CD4-positive, alpha-beta T cell (primary cell): ENCODE measurements at places on chromosomes 7 and 10.
A peak's percentile ranks its signal among the peaks of the same experiment; 100 is the strongest.

GRCh38 chr10:70791386-70792039 lies 6.3 kb upstream of the TBATA start:
- DNase-seq = no peak

- no peak for DNase-seq
Measured at GRCh38 chr10:117541909-117542705, 439 bp upstream of the EMX2 start.

DNA sequence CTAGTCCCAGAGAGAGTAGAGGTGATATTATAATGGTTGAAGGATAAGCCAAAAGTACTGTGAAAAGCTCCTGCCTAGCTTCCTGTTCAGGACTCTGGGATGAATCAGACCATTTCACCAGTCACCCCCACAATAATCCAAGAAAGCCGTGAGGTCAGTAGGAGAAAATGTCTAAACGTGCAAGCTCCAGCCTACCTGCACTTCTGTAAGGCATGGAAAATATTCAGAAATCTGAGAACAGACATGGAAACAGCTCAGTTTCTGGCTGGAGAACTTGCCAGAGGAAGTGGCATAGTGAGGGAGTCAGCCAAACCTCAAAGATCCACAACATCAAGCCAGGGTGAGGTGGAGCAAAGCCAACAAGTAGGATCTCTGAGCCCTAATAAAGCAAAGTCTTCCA lies 58.2 kb downstream of the ELAPOR2 start:
- DNase-seq = no peak

GRCh38 chr10:90407131-90407530 lies 450.7 kb downstream of the HTR7 start:
- no peak for DNase-seq

DNA sequence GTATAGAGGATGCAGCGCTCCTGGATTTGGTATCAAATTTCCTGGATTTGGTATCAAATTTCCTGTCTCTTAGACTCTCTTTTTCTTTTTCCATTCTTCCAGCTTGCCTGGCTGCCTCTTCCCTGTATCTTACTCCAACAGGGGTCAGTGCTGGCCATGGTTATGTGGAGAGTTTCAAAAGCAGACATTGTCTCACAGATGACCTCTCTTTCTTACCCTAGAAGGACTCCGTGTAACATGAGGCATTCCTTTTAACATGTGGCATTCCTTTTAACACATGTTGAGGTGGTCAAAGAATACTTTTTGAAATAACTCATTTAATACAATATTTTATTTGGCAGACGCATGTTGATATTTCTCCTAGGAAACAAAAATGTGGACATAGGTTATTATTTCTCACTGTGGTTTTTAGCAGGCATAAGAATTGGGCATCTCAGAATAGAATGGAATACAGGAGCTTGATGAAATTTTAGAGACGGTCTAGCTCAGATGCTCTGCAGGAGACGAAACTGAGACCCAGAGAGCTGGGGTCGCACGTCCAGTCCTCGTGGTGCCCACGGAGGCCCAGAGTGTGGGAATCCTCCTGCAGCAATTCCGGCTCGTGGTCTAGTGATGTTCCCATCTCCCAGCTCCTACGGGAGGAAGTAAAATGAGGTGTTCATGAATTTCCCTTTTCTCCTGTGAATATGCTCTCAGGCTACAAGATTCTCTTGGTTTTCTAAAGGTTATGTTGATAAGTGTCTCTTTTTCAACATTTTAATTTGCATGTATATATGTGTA lies 59.6 kb upstream of the PITRM1 start:
- DNase-seq = no peak

- no peak for DNase-seq
Measured at GRCh38 chr10:99430116-99430450, 341 bp downstream of the GOT1 start.

DNA sequence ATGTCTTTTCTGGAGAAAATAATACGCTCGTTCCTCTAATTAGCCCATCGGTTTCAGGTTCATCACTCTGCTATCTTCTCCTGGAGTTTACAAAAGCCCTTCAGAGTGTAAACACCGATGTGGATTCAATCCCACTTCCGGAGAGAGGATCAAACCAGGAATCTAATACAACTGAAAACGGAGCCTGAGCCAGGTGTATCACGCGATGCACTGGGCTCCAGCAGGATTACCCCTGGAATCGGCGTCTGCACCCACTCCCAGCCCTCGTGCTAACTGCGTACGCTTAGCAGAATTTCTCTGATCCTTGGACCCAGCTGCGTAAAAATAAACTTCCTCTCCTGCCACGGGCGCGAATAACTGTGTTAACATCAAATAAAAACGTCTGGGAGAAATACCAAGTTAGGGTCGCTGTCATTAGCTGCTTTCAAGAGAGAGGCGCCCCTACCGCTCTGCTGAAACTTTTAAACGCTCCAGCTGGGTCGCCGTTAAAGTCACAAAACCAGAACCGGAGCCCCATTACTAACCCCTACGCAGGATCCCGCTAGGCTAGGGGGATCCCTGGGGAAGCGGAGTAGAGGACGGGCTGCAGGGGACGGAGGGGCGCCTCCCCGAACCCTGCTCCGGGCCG lies 502 bp downstream of the ZNF3 start:
- no peak for DNase-seq

DNA sequence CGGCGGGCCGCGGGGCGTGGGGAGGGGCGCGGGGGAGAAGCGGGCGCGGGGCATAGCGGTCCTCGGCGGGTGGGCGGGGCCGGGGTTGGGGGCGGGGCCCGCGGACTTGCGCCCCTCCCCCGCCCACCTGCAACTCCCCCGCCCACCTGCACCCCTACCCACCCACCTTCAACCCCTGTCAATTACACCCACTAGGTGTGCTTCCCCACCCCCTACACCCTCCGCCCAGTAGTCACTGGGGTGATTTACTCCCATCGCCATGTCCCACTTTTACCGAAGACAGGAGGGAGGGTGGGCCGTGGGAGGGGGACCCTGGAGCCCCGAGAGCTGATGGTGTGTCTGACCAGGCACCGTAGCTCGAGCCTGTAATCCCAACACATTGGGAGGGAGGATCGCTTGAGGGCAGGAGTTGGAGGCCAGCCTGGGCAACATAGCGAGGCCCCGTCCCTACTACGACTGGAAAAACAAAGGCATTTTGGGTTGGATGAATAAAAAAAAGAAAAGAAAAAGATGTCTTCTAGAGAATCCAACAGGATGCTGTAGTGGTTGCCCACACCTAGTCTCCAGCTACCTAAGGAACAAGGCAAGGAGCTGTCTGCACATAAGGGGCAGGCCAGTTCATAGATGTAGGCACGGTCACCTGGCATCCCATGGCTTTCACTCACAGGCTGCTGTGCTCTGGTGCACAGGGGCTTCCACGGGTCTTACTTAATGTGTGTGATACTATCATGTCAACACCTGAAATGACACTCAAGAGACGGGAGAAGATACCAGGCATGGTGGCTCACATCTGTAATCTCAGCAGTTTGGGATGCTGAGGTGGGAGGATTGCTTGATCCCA lies 761 bp downstream of the KCTD7 start:
- no peak for DNase-seq

- no peak for DNase-seq
Measured at GRCh38 chr10:35056686-35057085, 33.5 kb downstream of the CUL2 start.

- no peak for DNase-seq
Measured at GRCh38 chr10:101019440-101019703, 11.6 kb downstream of the PDZD7 start.

DNA sequence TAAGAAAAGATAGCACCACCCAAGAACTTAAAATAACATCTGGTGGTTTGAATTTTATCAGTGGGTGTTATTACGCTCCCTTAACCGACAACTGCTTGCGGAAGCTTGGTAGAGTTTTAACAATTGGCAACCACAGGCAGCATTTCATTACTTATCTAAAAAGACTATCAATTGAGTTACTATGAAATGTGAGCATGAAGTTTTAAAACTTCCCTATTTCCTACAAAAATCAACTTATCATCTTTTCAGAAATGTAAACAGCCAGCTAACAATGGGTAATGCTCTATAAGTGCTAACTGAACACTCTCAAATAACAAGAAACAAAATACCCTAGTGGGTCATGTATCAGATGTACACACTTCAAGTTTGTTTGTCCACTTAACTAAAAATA lies 68.8 kb downstream of the OSBPL3 start:
- DNase-seq = no peak

- DNase-seq = peak; percentile 78
Measured at GRCh38 chr7:151448261-151449252, 8.6 kb upstream of the CRYGN start.

DNA sequence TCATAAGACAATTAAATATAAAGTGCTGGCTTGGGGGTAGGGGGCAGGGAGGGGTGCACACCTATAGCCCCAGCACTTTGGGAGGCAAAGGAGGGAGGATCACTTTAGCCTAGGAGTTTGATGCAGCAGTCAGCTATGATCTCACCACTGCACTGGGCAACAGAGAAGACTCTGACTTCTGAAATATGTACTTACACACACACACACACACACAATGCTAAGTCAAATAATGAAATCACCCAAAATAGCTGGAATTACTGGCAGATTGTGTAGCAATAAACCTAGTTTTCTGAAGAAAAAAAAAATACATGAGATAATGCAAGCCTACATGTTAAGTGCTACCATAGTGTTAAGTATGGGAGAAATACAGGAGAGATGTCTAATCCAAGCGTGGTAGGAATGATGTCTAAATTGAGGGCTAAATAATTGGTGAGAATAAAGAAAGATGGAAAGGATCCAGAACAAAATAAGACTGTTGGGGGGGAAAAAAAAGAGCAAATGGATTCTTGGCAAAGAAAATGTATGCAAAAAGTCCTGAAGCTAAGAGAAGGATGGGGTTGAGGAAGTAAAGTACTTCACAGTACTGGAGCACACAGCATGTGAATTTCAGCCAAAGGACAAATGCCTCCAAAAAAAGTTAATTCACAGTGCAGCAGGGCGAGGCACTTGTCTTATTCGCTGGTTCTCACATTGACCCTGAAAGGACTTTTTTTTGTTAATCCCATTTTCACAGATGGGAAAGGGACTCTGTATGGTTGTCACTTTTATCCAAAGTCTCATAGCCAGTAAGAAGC lies 73.9 kb downstream of the IGF2BP3 start:
- DNase-seq = no peak

- DNase-seq = no peak
Measured at GRCh38 chr7:133795068-133795665, 332.0 kb upstream of the LRGUK start.

GRCh38 chr7:85156661-85157208 lies 30.1 kb downstream of the SEMA3D start:
- no peak for DNase-seq
